Fibroblast of the aortic adventitia (primary cell): ENCODE measurements at places on chromosomes 2 and 18.

DNA sequence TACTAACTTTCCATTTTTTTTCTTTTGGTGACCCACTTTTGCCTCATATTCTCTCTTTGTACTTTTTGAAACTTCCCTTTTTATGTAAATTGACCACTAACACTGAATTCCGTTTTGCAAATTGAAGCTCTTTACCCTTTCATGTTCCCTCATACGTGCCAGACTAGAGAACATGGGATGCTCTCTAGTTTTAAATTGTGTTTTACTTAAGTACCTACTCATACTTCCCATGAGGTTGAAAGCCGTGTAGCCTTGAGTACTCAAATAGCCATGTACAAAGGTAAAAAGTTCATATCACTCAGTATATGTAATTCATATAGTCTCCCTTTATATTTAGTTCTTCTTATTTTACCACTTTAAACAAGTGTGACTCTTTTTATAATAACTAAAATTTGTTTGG lies 119.7 kb downstream of the PIK3C3 start:
- no peak for DNase-seq

DNA sequence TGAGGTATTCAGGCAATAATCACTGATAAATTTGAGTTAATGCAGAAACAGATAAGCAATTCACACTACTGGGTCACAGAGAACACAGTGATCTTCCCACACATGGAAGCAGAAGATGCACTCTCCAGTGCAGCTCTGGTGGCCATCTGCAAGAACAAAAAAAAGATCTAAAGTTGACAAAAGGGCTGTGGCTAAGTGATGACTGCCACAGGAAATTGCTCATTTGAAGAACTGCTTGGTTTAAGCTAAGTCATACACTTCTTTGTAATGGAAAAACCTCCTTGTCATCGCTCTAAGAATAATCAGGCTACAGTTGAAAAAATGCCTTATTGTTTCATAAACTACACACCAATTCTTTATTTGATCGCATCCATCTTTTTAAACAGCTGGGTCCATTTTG lies 115.1 kb downstream of the DTNB start:
- DNase-seq, result peak; percentile 73

DNA sequence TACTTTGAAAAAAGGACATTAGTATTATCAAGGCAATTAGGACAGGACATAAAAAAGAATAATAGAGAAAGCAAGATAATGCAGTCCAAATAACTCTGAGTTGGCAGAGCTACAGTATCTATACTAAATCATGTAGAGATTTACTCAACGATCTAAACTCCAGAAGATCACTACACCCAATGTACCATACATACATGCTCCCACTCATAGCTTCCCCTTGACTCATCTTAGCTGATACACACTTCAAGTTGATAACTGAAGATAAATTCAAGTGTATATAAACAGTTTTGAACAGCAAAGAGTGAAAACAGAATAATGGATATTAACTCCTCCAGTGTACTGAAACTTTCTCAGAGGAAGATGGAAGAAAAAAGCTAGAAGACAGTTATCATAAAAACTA lies 78.5 kb downstream of the SESTD1 start:
- peak; percentile 57 for DNase-seq

DNA sequence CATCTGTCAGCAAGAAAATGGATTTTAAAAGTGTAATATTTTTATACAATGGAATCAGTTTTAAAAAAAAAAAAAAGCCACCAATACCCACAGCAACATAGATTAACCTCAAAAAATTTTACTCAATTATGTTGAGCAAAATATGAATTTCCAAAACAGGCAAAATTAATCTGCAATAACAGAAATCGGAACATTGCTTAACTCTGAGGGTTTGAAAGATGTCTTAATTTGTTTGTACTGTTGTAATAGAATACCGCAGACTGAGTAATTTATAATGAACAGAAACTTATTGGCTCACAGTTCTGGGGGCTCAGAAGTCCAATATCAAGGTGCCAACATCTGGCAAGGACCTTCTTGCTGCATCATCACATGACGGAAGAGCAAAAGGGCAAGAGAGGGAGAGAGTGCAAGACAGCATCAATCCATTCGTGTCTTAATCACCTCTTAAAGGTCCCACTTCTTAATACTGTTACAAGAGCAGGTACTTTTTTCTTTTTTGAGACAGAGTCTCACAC lies 31.8 kb upstream of the TNFAIP6 start:
- DNase-seq, result no peak

- DNase-seq, result no peak
These were observed 16.7 kb upstream of the DTNB start for GRCh38 chr2:25690058-25690457.

DNA sequence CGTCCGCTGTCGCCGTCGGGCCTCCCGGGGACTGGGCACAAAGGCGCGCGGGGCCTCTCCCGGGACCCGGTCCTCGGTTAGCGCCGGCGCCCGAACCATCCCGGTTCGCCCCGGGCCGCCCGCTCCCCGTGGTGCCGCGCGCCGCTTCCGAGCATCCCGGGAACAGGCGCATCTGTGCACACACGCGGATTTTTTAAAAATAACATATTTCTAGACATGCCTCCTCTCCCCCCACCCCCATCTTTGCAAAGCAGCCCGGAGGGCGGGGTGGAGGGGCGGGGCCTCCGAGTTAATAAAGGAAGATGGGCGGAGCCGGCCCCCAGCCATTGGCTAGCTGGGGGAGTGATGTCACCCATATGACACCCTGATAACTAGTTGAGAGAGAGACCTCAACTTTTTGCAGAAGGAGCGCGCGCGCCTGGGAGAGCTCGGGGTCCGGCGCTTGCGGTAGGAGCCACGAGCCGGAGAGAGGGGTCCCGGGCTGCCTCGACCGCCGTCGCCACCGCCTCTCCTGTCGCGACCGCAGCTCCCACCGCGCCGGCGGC lies at the start of gene SOX11:
SOX11 (plus strand) TSS at position 400 of the 545 bp plus-strand sequence. CDS start 338 bp downstream, outside the sequence.
- no peak for DNase-seq

GRCh38 chr18:41150316-41150715 lies 804.7 kb upstream of the PIK3C3 start:
- no peak for DNase-seq

DNA sequence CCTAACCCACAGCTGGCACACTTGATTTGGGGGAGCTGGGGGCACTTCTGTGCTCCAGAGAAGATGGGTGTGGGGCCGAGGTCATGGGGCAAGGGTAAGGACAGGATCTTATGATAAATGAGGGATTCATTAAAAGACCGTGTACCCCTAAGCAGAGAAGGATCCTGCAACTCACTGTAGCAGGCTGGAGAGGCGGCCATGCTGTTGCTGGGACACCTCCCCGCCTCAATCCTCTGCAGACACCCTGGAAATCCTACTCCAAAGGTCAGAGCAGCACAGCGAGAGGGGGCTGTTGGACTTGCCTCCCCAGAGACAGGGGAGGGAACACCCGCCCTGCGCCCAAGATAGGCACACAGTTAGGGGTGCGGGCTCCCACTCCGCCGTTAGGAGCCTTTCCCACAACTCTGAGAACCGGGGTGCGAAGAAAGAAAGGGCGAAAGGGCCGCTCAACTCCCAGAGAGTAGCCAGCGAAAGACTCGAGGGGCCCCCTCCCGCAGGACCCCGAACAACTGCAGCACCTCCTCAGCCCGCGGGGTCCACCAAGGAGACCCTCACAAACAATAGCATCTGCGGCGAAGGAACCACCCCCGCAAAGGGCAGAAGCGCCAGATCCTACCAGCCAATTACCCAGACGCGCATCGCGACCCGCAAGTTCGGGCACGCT lies 1.4 kb downstream of the PARD6G start:
- DNase-seq, result no peak

- no peak for DNase-seq
These were observed 686 bp upstream of the RGPD8 start for GRCh38 chr2:112433932-112434730.

- DNase-seq, result no peak
These were observed 396.9 kb upstream of the NXPH2 start for GRCh38 chr2:139177041-139177440.

GRCh38 chr2:241065355-241065803 lies 36.7 kb downstream of the MTERF4 start:
- DNase-seq, result no peak

DNA sequence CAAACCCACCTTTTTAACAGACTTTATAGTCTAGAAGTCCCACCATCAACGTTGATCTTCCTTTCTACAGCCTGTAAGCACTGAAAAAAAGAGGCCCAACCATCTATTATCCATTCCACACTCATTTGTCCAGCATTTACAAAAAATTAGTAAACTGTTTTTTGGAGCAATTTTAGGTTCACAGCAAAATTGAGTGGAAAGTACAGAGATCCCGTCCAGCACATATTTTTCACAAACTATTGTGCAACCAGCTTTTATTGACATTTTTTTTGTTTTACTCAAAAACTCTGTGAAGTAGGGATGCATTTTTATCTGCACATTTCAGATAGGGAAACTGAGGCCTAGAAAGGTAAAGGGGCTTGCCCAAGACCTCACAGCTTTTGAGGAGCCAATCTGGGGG lies 68.6 kb downstream of the TNP1 start:
- DNase-seq, result peak; percentile 17

GRCh38 chr2:16227811-16228462 lies 287.6 kb downstream of the MYCN start:
- DNase-seq, result no peak

DNA sequence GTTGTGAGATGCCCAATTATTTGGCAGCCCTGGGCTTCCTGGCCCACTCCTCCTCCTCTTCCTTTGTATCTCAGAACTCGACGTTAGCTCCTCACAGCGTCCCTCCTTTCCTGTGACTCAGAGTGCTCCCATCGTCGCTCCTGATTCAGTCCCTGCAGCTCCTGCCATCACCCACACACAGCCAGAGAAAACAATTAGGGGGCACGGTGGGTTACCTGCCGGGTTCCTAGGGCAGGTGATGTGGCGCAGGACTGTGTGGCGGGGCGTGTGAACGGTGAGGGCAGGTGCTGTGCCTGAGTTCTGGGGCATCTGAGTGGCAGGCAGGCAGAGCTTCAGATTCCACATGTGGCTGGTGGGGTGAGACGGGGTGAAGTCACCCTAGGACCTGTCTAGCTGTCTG lies 42.6 kb downstream of the GLI2 start:
- peak; percentile 43 for DNase-seq

DNA sequence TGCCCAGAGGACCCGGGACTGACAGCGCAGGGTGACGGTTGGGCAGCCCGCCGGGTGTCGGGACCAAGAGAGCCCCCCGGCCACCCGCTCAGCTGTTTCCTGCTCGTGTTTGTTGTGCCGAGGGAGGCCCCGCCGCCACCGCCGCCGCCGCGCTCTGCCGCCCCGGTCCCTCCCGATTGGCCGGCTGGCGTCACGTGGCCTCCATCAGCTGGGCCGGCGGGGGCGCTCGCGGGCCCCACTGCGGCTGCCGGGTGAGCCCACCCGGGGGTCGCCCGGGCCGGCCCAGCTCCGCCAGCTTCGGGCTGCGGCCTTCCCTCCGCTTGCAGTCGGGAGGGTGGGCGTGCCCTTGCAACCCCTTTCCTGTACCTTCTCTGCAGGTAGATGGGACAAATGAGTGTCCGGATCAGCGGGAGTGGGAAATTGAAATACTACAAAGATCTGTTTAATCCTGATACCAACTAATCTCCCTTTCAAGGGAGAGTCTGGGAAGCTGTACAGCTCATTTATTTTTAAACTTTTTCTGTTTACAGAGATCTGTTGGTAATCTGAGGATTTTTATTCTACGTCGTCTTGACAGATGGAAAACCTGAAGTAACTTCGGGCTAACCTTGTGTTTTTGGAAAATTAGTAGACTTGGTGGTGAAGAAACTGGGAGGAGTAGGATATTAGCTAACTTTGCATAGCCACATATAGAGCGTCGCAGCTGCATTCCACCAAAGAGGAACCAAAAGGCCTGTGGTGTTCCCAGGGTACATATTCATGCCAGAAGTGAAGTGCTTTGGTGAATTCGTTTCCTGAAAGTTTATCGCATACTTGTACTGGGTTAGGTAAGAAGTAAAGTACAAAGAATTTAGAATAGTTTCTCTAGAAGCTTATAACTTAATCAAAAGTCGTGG lies 1.2 kb downstream of the YPEL5 start:
- peak; percentile 45 for DNase-seq

DNA sequence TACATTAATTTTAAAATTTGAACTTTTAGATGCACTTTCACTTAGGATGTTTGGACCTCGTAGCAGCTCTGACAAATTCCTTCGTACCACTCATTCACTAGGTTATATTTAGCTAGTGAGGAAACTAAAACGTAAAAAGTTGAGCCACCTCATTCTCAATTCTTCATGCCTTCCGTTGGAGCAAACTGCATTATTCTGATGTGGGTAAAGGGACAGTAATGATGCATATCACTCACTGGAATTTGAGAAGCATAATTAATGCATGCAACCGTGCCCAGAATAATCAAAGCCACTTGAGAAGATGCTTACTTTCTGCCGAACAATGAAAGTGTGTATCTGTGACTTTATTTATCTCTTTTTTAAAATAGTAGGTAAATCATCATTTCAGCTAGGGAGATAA lies 2.2 kb downstream of the CNOT9 start:
- peak; percentile 41 for DNase-seq

DNA sequence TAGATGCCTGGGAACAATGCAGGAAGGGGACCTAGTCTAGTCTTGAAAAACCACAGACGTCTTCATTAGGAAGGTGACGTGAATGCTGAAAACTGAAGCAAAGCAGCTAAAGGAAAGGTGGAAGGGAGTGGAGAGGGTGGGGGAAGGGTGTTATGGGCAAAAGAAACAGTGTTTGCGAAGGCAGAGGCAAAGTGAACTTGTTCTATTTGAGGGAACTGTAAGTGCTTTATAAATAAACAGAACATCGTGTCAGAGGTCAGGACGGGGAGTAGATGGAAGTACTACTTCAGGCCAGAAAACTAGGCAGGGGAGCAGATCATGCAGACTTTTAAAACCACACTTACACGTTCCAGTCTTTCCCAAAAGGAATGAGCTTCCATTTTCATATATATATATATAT lies 57.8 kb downstream of the FASTKD2 start:
- no peak for DNase-seq

DNA sequence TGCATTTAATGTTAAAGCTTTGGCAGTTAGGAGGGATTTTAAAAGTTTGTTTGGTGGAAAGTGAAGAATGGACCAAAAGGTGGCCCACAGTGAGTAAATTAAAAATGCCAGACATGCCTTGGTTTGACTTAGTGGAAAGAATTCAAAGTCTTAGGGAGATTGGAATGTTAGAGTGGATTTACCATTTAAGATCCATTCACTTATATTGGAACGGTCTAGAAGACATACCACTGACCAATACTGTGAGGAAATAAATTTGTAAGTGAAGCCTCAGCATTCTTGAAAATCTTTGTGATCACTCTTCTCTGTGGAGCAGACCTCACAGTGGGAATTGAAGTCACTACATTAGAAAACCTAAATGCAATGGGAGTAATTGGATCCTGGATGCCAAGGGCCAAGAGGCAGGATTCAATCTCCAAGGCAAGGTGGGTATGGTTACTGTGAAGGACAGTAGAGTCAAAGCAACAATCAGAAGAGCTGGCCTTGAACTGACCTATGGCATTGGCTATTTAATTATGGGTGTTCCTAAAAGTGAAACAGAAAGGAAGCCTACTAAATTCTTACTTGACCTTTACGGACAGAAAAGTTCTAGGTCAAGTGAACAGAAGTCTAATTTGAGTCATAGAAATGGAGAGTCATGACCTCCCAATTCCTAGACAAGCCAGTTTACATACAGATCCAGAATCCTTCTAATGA lies 40.2 kb upstream of the VRK2 start:
- DNase-seq, result no peak
